Activated naive CD4-positive, alpha-beta T cell treated with Interleukin-2 at 50 U/mL for 16 hours (primary cell): ENCODE measurements at places on chromosomes 4 and X.

DNA sequence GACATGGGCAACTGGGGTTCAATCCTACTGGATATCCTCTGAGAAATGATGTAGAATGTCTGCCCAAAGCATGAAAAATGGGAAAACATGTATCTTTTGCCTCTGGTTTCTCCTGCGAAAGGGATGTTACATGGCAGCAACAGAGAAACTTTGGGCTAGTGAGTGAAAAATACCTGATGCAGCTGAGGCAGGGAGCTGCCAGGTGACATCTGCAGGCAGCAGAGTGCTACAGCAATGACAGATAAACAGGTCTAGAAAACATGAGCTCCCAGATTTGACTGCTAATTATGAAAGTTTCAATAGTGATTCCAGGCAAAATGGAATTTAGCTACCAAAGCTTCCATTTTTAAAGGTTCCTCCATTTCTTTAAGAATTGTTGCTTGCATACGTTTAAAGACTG is 4.8 kb upstream of the CXCL1 start:
- DNase-seq: no peak

- DNase-seq: no peak
These were observed 506.7 kb downstream of the PCDH18 start for GRCh38 chr4:137025484-137026059.

DNA sequence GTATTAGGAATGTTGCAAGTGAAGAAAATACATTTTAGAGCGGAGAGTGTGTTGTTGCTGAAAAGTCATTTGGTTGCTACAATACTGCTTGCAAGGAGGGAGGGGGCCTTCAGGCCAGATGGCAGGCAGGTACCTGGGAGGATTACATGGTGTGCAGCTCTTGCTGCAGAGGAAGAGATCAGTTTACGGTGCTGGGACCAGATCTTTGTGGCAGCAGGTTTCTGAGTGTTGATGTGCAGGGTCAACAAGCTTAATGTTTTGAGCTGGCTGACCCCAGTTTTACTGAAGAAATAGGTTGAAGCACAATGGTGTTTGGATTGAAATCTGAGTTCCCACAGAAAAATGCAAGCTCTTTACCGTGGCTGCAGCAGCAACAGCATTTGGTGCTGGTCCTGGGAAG is 96.4 kb upstream of the DDIT4L start:
- no peak for DNase-seq

- no peak for DNase-seq
These were observed 400.8 kb upstream of the SLIT2 start for GRCh38 chr4:19850909-19851308.

DNA sequence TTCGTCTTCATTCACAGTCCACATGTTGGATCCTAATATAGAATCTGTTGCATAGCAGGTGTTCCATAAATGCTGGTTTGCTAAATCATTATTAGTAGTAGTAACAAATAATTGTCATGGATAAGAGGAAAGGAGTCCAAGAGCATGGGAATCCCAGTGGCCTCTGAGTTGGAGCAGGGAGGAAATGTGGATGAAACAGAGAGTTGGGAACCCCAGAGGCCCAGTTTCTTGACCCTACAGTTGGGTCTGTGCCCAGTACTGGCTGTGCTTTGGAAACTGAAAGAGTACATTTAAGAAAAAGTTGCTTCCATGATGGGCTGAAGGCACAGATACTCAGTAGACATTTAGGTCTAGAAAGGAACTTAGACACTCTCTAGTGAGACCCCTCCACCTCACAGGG is 149.4 kb upstream of the PSAPL1 start:
- no peak for DNase-seq

- no peak for DNase-seq
These were observed 228.5 kb downstream of the SLC7A11 start for GRCh38 chr4:138013625-138014024.

DNA sequence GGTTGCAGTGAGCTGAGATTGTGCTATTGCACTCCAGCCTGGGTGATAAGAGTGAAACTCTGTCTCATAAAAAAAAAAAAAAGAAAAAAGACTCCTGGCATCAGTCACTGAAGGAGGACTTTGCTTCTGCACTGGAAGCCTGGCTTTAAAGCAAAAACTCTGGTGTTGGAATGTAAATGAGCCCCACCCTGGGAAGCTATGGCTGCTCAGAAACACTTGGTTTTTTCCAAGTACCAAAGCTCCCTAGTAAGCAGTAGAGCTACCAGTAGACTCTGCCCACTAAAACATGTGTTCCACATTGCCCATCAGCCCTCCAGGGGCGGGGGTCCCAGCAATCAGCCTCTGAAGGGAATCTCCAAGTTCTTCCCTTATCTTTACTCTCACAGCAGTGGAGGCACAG is 154.4 kb downstream of the SHROOM3 start:
- no peak for DNase-seq

GRCh38 chrX:141375011-141375760 is 132.9 kb upstream of the SPANXC start:
- DNase-seq: no peak

DNA sequence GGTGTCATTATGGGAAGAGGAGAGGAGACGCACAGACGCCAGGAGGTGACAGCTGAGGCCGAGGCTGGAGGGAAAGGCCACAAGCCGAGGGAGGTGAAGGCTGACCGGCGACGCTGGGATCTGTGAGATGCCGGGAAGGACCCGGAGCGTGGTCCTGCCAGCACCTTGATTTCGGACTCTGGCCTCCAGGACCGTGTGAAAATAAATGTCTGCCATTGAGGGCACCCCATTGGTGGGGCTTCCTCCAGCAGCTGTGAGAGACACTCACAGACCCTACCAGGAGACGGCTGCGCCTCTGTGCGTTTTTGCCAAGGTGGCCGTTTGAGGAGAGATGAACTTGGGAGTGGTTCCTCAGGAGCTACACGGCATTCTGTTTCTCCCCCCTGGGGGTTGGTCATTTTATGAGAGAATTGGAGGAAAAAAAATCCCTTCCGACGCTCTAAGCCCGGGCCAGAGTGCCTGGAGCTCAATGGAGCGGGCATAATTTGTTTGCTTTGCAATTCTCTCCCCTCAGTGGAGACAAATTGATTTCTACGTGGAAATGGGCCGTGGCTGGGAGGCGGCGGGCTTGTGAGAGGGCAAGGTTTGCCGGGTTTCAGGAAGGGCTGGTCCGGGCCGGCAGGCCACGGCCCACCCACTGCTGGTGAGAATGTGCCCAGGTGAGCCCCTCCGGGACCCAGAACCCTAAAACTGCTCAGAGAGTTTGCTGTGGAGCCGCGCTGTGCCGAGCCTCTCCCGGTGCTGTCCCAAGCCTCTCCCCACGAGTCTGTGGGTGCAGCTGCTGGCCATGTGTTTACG is 53.9 kb downstream of the CPZ start:
- DNase-seq: no peak

DNA sequence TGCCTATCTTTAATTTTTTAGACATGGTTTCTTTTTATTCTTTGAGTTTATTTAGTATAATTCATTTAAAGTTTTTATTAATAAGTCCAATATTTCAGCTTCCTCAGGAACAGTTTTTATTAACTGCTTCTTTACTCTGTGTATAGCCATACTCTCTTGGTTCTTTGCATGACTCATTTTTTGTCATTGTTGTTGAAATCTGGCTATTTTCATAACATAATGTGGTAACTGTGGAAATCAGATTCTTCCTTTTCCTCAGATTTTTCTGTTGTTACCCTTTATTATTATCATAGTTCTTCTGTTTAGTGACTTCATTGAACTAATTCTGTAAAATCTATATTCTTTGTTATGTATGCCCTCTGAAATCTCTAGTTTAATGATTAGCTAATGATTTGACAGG is 124.9 kb upstream of the CYSLTR1 start:
- no peak for DNase-seq

DNA sequence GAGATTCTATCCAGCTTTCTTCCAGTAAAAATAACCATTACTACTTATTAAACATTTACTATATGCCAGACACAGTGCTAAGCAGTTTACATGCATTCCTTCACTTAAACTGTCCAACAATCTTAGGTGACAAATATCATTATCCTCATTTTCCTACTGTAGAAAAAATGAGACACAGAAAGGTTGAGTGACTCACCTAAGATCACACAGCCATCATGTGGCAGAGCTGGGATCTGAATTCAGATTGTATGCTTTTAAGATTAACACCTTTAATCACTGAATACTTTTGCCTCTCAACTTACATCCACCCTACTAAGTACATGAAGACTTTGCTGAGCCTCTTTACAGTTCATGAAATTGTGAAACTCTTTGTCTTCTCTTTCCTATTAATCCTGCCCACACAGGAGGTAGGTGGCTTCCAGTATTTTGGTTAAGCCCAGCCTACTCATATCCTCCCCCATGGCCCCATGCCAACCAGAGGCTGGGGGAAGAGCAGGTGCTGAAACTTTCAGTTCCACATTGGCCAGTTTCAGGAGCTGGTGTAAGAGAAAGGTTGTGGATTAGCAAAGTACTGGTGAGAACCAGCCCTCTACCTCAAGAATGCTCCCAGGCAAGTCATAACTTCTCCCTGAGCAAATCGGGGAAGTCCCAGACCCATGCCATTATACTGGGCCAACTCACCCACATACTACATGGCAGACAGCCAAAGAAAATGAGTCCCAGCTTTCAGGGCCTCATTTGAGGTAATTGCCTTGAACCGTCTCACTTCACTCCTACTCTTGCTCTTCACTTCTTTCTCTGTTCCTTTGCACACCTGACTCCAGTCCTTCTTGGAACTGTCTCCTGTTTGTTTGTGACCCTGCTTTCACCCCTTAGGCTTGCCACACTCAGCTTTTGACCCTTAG is 211.1 kb downstream of the GUCY2F start:
- DNase-seq: no peak

GRCh38 chr4:167176723-167177367 is 57.4 kb downstream of the SPOCK3 start:
- no peak for DNase-seq

- no peak for DNase-seq
These were observed 727.4 kb downstream of the FAM133A start for GRCh38 chrX:94401426-94401825.

- DNase-seq: no peak
These were observed 18.5 kb downstream of the EPHA5 start for GRCh38 chr4:65651751-65652150.

- no peak for DNase-seq
These were observed 169.7 kb downstream of the COL4A6 start for GRCh38 chrX:108268434-108269080.

- DNase-seq: no peak
These were observed 985.8 kb downstream of the TRAM1L1 start for GRCh38 chr4:116099596-116099995.

DNA sequence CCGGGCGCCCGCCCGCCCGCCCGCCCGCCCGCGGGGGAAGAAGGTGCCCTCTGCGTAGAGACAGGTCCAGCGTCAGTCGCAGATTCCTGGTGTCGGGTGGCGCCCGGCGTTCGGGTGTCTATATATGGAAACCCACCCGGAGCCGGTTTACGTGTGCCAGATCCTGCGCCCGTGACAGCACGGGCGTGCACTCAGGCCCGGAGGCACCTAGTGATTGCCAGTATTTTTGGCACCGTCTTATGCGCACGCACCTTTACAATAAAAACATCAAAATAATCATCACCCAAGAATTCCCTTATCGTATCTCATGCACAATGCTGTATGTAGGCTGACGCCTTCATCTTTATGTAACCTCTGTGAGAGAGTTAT is 519 bp downstream of the SLC25A4 start:
- DNase-seq: peak; percentile 25

- DNase-seq: no peak
These were observed 16.8 kb downstream of the TSPAN7 start for GRCh38 chrX:38578167-38578566.

DNA sequence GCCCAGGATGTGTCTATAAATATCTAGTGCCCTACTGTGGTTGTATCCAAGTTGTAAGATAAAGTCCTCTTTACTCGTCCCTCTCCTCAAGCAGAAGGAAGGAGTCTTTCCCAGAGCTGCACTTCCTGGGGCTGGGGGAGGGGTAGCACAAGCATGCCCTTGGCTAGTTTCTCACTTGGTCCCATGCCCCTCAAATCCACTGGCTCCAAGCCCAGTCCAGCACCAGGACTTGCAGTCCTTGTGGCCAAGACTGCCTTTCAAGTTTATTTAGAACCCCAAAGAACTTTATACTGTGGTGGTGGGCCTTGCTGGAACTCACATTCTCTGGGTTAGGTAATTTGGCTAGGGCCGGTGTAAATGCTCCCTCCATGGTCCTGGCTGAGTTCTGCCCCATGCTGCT is 43.2 kb upstream of the SLC10A4 start:
- DNase-seq: no peak

DNA sequence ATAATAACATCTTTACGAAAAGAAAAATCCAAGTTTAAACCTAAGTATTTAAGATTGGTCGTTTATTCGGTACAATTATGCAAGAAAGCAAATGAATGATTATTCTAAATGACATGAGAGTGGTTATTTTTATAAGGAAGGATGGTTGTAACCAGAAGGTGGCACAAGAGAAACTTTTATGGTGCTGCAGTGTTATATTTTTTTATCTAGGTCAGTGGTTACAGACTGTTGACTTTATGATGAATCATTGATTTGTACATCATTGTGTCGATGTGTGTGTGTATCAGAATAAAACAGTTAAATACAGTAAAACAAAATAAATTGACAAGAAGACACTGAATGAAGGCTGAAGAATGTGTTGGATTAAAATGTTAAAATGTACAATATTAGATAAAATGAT is 9.8 kb downstream of the DCAF8L2 start:
- DNase-seq: no peak

- no peak for DNase-seq
These were observed 59.2 kb downstream of the PTPN13 start for GRCh38 chr4:86653237-86653865.

DNA sequence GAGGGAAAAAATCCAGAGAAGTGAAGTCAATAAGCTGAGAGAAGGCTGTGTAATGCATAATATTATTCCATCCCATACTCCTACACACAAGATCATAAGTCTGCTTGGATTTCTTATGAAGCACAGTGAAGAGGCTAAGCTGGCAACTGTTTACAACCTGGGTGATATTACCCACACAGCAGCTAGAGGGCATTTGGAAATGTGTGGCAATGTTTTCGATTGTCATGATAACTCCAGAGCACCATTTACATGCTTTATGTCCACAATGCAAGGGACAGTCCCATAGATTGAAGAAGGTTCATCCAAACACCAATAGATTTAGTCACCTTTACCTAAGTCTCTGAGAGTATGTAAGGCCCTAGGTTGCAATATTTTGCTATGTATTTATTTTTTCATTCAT is 412.2 kb downstream of the PPP3CA start:
- no peak for DNase-seq

GRCh38 chr4:122815248-122815647 is 11.4 kb upstream of the FGF2 start:
- DNase-seq: no peak

DNA sequence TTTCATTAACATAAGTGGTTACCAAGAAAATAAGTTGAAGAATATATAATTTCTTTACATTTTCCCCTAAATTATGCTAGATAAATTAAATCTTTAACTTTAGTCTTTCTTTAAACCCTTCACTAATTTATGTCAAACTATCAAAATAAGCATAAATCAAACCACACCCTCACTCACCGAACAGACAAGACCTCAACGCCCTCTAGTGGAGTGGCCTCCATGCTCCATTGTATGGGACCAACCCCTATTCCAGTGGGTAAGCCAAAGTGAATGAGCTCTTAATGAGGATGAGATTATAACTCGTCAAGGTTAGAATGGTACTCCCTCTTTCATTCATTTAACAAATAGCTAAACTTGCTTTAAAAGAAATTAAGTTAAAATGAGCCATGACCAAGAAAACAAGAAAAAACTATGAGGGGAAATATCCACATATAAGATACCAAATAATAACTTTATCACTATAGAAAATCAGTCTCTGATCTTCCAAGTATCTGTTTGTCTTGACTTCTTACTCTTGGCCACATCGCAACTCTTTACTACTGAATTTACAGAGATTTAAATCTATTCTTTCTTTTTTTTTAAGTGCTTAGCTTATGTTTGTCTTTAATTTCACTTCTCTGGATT is 15.6 kb upstream of the BBS12 start:
- peak; percentile 78 for DNase-seq

GRCh38 chr4:1544861-1545281 is 138.6 kb upstream of the NKX1-1 start:
- DNase-seq: no peak
